ENCODE measurements at places on chromosomes 6 and 20.
A peak's percentile ranks its signal among the peaks of the same experiment; 100 is the strongest.

DNA sequence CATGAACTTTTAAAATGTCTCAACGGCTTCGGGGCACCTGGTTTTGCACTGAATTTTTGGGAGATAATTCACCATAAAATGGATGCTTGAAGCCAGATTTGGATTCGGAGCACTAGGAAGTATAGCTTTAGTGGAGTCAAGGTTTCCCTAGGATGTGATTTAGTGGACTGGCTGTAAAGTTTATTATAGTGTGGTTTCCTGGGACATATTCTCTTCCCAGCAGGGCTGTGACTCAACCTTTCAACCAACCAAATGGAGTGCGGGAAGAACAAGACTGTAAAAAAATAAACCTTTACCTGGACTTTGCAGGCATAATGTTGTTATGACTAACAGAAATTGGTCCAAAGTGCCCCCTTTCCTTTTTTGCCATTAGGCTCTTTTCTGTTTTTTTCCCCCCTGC is 327.4 kb upstream of the MAN1A1 start:
- no peak for DNase-seq

GRCh38 chr6:144123836-144124235 is 26.5 kb upstream of the STX11 start:
- no peak for DNase-seq

GRCh38 chr20:46308258-46309157 is at the start of gene CDH22:
TSS of gene CDH22 (minus strand) at chr20:46308498. CDS start at chr20:46251294, 57,204 bp downstream.
- no peak for DNase-seq

DNA sequence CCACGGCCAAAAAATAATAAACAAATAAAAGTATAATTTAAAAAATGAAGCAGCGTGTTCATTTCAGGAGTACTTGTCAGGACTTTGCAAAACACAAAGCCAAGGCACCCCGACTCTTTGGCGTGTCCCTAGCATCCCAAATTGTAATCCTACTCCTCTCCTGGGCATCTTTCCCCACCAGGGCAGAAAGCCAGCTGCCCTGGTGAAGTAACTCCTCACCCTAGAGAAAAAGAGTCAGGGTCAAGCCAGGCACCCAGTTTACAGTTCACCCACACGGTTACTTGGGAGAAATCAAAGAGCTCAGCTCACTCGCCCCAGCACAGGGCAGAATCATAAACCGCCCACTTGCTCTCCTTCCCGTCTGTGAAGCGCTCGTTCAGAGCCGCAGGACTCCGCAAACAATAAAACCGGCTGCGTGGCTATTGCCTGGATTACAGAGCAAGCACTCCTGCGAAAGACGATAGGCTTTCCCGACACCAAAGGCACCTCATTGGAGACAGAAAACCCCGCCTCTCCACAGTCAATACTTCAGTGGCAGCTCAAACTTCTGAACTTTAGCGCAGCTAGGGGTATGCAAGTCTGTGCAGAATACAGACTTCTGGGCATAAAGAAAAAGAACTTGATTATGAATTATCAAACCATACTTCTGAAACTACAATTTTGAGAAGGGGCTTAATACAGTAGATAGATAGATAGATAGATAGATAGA is 73.0 kb upstream of the NHSL1 start:
- no peak for DNase-seq

- DNase-seq, result peak; percentile 72
These were observed 6.8 kb upstream of the MICA start for GRCh38 chr6:31396422-31397152.
